ENCODE measurements at places on chromosomes 16 and 17.

- no peak for DNase-seq
Observed at GRCh38 chr17:41799366-41799765, 12.4 kb downstream of the P3H4 start.

- no peak for DNase-seq
Observed at GRCh38 chr16:66741169-66741900, 10.1 kb downstream of the DYNC1LI2 start.

DNA sequence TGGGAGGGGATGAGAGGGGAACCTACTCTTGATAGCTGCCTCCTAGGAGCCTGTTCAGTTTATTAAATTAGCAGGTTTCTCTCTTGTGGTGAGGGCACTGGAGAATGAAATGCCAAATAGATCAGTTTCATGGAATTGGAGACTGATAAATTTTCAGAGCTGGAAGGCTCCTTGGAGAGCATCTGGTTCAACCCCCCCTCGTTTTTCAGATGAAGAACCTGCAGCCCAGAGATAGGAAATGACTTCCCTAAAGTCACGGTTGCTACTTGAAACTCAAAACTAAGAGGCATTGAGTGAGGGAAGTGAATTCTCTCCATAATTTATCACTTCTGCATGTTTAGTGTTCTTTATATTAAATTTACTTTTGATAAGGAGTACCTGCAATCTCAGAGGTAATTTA is 366.0 kb upstream of the CCL2 start:
- DNase-seq = no peak

DNA sequence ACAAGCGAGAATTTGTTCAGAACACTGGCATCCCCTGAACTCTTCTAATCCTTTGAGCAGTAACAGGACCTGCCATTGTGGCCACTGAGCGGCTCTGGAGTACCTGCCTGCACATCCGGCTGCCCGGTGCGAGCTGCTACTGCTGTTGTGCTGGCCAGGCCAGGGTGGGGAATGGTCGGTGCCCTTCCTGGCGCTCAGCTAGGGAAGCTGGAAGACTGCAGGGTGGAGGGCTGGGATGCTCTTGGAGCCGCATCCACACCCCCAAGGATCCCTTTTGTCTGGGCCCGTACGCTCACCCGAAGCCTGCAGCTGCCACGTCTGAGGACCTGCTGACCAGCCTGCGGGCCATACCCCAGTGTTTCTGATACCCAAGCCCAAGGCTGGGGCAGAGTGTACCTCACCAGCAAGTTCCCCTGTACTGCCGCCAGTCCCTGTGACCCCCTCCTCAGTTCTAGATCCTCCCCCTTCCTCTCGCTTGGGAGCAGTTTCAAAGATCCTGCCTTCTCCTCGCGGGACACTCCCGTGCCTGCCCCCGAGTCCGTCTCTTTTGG is 49.7 kb downstream of the PGS1 start:
- no peak for DNase-seq

DNA sequence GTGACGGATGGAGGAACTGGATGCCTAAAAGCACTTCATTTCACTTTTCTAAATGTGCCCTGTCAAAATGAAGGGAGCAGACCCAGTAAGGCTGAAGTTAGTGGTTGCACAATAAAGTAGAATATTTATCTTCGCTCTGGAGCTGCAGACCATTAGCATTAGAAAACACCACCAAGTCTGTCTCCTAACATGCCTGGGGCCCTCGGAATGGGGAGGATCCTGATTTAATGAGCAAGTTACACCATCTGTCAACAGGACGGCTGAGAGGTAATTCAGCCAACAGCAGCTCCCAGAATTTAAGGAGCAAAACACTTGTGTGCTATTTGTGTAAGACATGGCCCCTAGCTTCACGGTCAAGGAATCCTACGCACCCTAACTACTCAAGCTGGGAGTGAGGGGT is 22.3 kb downstream of the CA10 start:
- no peak for DNase-seq

Data from T-helper 2 cell (primary cell).